ENCODE measurements at places on chromosomes 1 and 21. TPM values are rescaled to one million over a fixed set of nuclear protein-coding genes. Genes with fewer than 3 reads are reported as not detected.
A peak's percentile ranks its signal among the peaks of the same experiment; 100 is the strongest.

DNA sequence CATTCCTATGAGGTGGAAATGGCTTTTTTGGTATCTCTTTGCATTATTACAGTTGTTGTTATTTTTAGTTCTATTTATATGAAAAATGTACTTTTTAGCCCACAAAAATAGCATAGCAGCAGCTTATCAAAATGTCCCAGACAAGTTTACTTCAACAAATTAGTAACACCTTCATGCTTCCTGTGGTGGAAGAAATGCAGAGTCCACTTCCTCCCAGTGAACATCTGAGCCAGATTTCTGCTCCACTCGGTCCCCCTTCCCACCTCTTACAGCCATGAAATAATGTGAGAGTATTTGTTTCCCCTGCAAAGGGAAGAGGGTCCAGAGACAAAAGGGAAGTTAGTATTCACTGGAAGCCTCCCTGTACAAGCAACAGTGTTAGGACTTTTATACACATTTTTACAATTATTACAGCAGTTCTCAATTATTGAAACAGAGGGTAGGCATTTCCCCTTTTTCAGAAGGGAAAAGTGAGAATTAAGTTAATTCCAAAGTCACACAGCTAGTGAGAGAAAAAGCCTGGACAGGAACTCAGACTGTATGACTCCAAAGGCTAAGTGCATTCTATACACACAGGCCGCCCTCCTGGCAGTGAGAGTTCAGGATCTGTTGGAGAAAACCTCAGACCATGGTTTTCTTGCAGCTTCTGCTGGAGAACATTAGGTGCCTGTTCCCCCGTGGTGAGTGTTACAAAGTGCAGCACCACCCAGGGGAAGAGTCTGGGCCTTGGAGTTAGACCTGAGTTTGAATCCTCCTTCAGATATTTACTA lies 126.5 kb downstream of the PBX1 start:
- H3K36me3 ChIP-seq: peaks cover 11% of the 10 kb centered on the region
- no peaks in the 10 kb centered on the region for H3K27me3 ChIP-seq
- H3K27ac ChIP-seq: no peak overlapping the region
- H3K4me1 ChIP-seq: peaks cover 50% of the 10 kb centered on the region
- no peak for DNase-seq
- no peak overlapping the region for H3K4me3 ChIP-seq

GRCh38 chr1:230204842-230205241 lies 137.8 kb downstream of the GALNT2 start:
- H3K36me3 ChIP-seq: peaks cover 12% of the 10 kb centered on the region
- no peak overlapping the region for H3K4me3 ChIP-seq
- no peaks in the 10 kb centered on the region for H3K27me3 ChIP-seq
- H3K4me1 ChIP-seq: peaks cover 13% of the 10 kb centered on the region

GRCh38 chr21:40152476-40152875 lies 285.2 kb downstream of the PCP4 start:
- DNase-seq: no peak
- H3K36me3 ChIP-seq: no peaks in the 10 kb centered on the region

DNA sequence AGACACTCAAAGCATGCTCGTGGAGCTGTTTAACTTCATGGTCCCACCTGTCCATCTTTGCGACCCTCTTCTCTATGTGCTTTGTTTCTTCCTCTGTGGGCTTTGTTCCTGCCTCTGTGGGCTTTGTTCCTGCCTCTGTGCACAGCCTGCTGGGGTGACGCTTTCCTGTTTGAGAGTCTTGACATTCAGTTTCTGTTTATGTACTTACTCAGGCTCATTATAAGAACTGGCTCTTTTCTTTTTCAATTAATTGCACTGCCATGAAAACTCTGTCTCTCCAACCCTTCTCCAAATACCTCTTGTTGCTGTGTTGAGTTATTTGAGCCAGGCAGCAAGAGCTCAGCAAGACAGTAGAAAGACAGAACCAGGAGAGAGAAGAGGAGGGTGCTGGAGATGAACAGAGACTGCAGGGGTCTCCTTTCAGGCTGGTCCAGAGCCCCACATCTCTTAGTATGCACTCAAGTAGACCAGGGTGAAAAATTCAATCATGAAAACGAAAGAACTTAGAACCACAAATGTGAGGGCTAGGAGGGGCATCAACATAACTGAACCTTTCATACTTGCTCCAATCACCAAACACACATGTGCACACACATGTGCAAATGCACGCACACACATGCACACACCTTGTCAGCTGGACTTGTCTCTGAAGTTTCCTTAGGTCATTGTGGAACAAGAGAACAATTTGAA lies 88.3 kb upstream of the SGIP1 start:
- H3K36me3 ChIP-seq: no peaks in the 10 kb centered on the region
- H3K4me1 ChIP-seq: peaks cover 16% of the 10 kb centered on the region
- H3K27me3 ChIP-seq: no peaks in the 10 kb centered on the region
- DNase-seq: no peak

- peaks cover 14% of the 10 kb centered on the region for H3K4me1 ChIP-seq
- no peak overlapping the region for H3K4me3 ChIP-seq
- H3K36me3 ChIP-seq: no peaks in the 10 kb centered on the region
- DNase-seq: no peak
Observed at GRCh38 chr1:110428946-110429345, 21.5 kb upstream of the LAMTOR5 start.

GRCh38 chr21:45571641-45572040 lies 29.4 kb upstream of the SLC19A1 start:
- H3K27ac ChIP-seq: no peak overlapping the region
- H3K36me3 ChIP-seq: no peaks in the 10 kb centered on the region
- peaks cover 6% of the 10 kb centered on the region for H3K27me3 ChIP-seq
- no peaks in the 10 kb centered on the region for H3K4me1 ChIP-seq
- H3K4me3 ChIP-seq: no peak overlapping the region
- no peak for DNase-seq

- H3K27ac ChIP-seq: peak overlapping the region; percentile 34
- H3K4me3 ChIP-seq: no peak overlapping the region
- peaks cover 14% of the 10 kb centered on the region for H3K36me3 ChIP-seq
- peaks cover 16% of the 10 kb centered on the region for H3K27me3 ChIP-seq
- no peak for DNase-seq
Observed at GRCh38 chr1:32337855-32338636, 2.0 kb upstream of the MARCKSL1 start.

- H3K4me1 ChIP-seq: no peaks in the 10 kb centered on the region
- H3K36me3 ChIP-seq: peaks cover 38% of the 10 kb centered on the region
- no peak overlapping the region for H3K4me3 ChIP-seq
- no peak for DNase-seq
Observed at GRCh38 chr1:218510153-218510772, 165.1 kb downstream of the TGFB2 start.

DNA sequence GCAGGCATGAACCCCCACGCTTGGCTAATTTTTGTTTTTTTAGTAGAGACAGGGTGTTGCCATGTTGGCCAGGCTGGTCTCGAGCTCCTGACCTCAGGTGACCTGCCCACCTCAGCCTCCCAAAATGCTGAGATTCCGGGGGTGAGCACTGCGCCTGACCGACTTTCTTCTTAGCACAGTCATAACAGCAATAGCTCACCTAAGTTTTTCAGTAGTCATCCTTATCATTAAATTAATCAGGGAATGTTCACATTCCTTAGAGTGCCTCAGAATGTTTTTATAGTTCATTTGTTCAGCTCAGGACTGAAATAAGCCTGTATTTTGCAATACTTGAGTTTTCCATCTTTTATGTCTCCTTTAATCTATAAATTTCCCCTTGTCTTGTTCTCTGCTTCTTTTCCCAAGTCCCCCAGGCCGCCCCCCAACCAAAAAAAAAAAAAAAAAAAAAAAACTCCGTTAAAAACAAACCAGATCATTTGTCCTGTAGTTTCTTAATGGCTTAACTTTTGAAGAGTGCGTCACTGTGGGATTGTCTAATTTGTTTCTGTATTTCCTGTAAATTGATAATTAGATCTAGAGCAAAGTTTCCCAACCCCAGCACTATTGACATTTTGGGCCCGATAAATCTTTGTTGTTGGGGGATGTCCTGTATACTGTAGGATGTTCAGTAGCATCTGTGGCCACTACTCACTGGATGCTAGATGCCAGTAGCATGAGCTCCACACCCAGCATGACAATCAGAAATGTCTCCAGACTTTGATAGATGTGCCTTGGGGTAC lies 120.7 kb downstream of the ITSN1 start:
- no peaks in the 10 kb centered on the region for H3K27me3 ChIP-seq
- H3K27ac ChIP-seq: peak overlapping the region; percentile 35
- no peak overlapping the region for H3K4me3 ChIP-seq
- peaks cover 21% of the 10 kb centered on the region for H3K4me1 ChIP-seq

DNA sequence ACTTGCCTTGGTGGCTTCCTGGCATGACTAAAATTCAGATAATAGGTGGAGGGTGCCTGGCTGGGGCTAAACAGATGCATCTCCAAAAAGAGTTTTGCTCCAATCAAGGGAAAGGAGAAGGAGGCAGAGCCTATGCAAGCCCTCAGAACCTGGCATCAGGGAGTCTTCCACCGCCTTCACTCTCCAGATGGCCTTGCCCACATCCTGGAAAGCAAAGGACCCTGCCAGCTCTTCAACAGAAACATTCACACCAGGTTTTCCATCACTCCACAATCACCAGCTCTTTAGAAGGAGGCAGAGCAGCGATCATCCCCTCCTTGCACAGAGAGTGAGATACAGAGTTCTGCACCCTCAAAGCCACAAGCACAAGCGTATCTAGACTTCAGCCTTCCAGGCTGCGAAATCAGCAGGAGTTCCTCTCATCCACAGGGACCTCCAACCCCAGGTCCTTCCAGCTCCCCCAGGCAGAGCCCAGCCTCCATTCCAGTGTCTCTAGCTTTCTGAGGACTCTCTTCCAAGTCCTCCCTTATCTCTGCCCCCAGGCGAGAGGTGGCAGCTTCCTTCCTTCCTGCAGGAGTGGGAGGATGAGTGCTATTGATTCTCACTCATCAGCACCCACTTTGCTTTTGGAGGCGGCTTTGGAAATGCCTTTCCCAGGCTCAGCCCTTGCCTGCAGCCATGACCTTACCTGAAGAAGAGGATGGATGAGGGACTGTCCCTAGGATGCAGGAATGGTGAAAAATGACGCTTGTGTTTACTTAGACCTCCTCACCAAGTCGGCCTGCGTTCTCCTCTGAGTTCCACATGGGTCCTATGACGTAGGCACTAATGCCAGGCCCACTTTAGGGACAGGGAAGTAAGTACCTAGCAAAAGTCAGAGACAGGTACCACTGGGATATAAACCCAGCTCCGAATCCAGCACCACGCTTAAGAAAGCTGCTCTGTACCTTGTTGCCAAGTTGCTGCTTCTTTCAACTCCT lies 75.4 kb downstream of the RIPK4 start:
- H3K4me1 ChIP-seq: peaks cover 6% of the 10 kb centered on the region
- DNase-seq: no peak
- H3K27ac ChIP-seq: no peak overlapping the region
- no peaks in the 10 kb centered on the region for H3K36me3 ChIP-seq

- peaks cover 17% of the 10 kb centered on the region for H3K4me1 ChIP-seq
- H3K4me3 ChIP-seq: no peak overlapping the region
- H3K36me3 ChIP-seq: no peaks in the 10 kb centered on the region
Observed at GRCh38 chr1:167900907-167901306, 13.0 kb downstream of the ADCY10 start.

DNA sequence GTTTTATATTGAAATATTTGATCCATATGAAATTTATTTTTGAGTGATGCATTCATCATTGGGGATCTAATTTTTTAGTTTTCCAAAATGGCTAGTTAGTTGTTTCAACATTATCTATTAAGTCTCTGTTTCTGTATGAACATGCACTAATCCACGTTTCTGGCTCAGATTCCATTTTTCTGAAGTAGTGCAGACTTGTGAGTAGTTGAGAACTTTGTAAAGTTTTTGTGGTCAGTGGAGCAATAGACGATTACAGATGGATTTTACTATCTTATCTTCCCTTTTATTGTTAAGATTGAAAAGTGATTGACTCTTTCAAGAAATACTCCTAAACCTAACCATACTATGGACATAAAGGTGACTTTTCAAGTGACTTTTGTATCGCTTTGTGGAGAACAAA lies 16.7 kb downstream of the SOAT1 start:
- no peak overlapping the region for H3K27ac ChIP-seq
- no peaks in the 10 kb centered on the region for H3K4me1 ChIP-seq
- no peak overlapping the region for H3K4me3 ChIP-seq
- H3K36me3 ChIP-seq: no peaks in the 10 kb centered on the region

DNA sequence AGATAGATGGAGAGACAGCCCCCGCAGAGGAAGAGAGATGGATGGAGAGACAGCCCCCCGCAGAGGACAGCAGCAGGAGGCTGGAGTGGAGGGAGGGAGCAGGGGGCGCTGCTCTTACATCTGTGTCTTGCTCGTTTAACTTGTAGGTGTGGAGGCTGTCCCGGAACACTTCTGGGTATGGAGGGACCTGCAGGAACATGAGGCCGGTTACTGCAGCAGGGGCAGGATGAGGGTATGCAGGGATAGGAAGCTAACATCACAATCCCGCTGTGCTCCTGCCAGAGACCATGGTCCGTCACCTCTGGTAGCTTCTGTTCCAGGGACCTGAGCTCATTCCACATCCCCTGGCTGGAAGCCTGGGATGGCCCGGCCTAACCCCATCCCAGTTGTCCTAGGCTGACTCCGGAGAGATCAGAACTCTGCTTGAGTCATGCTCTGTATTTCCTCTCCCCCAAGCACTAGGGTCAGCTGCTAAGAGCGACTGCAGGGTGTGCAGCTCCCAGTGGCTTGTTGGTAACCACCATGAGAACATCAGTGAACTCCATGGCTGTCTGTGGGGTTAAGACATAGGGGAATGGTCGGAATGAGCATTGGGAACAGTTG lies 36.7 kb upstream of the GOLT1A start:
- H3K27ac ChIP-seq: no peak overlapping the region
- no peak overlapping the region for H3K4me3 ChIP-seq
- H3K4me1 ChIP-seq: peaks cover 48% of the 10 kb centered on the region
- no peak for DNase-seq
- no peaks in the 10 kb centered on the region for H3K27me3 ChIP-seq

- peaks cover 3% of the 10 kb centered on the region for H3K36me3 ChIP-seq
- no peaks in the 10 kb centered on the region for H3K4me1 ChIP-seq
- H3K27ac ChIP-seq: no peak overlapping the region
- H3K4me3 ChIP-seq: no peak overlapping the region
Observed at GRCh38 chr21:25126564-25126963, 480.7 kb downstream of the MRPL39 start.

DNA sequence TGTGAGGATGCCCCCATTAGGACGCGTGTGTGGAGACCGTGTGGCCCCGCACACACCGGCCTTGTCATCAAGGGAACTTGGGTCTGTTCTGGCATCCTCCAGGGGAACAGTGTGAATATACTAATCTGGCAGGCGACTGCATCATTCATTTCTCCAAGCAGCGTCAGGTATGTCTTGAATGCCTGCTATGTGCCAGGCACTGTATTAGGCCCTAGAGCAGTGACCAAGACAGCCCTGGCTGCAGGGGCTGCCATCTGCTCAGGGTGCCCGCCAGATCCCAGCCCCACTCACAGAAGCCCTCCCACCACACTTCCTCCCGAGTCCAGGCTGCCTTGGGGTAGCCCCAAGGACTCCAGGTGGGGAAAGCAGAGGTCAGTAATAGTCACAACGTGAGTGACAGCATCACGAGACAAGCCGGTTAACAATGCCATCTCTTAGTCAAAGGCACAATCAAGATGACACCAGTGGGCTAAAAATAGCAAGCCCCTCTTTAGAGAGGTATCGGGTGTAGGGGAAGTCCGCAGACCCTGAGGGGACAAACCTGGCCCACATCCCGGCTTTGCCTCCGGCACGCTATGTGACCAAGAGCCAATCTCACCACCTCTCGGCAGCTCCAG lies 7.5 kb upstream of the LAPTM5 start:
- no peak overlapping the region for H3K4me3 ChIP-seq
- no peaks in the 10 kb centered on the region for H3K27me3 ChIP-seq
- H3K27ac ChIP-seq: no peak overlapping the region
- peaks cover 3% of the 10 kb centered on the region for H3K36me3 ChIP-seq
- peaks cover 12% of the 10 kb centered on the region for H3K4me1 ChIP-seq

The SDHC gene
- total RNA-seq: 193 TPM

The ELAPOR1 gene
- total RNA-seq: 1.1 TPM

The B4GALT3 gene
- total RNA-seq: 40.1 TPM

The LAMC1 gene
- 135 TPM for total RNA-seq

The PADI1 gene
- total RNA-seq: 0.18 TPM

The RNF223 gene
- not detected for total RNA-seq
